ENCODE measurements at places on chromosomes 6 and 20.

GRCh38 chr6:126672649-126673048, 332.7 kb downstream of the CENPW start:
- DNase-seq = no peak

- DNase-seq = no peak
Measured at GRCh38 chr6:128461501-128461900, 58.9 kb downstream of the PTPRK start.

DNA sequence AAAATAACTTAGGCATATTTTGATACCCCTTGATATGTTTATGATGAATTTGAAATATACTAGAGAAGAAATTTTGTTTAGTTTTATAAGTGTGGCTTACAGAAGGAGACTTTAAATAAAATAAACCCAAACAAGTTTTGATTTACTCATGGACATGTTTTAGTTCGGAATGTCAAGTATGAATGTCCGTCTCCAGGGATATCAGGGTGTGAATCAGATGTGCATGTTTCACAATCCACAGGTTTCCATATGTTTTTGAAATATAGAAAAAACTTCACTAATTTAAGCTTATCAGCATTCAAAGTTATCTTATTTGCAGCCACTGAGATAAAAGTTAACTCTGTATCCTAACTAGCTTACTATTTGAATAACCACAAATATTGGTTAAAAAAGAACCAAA, 51.5 kb downstream of the PLCB1 start:
- DNase-seq = no peak

DNA sequence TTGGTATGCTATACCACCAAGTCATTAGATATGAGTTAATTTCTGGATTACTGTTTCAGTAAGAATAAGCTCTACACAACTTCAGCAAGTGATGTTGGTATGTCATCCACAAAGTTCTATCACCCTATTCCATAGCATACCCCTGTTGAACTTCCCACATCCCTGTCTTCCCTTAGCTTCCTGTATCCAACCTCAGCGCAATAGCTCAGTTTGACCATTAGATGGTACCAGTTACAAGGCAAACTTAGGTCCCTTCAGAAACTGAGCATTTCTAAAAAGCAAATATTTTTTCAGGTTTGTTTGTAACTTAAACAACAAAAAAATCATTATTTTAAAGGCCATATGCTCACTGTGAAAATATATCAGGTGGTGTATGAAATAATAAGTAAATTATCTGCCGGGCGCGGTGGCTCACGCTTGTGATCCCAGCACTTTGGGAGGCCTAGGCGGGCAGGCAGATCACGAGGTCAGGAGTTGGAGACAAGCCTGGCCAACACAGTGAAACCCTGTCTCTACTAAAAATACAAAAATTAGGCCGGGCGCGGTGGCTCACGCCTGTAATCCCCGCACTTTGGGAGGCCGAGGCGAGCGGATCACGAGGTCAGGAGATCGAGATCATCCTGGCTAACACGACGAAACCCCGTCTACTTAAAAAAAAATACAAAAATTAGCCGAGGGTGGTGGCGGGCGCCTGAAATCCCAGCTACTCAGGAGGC, 8.8 kb upstream of the MOG start:
- DNase-seq = peak; percentile 6

DNA sequence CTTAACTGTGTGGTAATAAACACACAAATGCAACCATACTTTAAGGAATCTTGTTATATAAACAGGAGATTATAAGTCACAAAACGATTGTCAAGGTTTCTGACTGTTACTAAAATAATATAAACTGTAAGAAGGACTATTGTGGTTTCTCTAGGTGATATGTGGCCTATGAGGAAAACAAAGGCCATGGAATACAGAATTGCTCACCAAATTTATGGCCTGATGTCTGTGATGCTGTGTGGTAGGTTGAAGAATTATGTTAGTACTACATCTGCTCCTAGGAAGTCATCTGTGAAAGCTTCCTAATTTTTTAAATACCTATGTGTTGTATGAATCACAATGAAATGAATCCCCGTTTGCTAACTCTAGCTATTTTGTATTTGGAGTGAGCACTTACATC, 875.4 kb upstream of the MAP3K7 start:
- no peak for DNase-seq

Measured in NCI-H1694 (cell line).